HCT116 (cell line): ENCODE measurements at places on chromosomes 13 and 19.

GRCh38 chr19:49333418-49333805, 1.8 kb upstream of the CD37 start:
- DNase-seq: no peak

GRCh38 chr13:98445340-98446233, 131.3 kb downstream of the STK24 start:
- peak; percentile 41 for DNase-seq

- DNase-seq: no peak
Measured at GRCh38 chr19:18657590-18658365, 20.9 kb downstream of the KLHL26 start.

DNA sequence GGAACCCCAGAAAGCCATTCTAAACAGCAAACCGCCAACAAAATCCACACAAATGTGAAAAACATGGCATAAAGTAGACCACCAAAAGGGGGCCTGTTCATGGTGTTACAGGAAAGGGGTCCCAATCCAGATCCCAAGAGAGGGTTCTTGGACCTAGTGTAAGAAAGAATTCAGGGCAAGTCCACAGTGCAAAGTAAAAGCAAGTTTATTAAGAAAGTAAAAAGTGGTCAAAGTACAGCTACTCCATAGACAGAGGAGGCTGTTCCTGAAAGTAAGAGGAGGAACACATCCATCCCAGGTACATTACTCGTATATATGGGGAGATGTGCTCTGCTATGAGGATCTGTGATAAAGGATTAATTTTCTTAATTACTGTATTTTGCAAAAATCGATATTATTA, 67.8 kb upstream of the SLC15A1 start:
- DNase-seq: no peak

DNA sequence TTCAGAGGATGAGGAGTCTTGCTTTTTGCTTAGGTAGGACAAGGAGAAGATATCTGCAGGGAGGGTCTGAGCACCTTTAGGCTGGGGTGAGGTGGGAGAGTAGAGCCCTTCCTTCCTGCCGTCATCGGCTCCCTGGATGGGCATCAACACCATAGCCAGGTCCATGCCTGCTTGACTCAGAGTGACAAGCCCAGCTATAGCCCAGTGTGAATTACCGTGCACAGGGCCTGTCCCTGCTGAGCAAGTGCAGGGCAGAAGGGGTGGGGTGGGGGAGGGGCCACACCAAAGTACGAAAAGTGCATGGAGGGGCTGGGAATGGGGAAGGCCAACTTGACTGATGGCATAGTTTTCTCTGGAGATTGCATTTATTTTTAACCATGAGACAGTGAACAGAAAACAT, 30.3 kb upstream of the RNF113B start:
- DNase-seq: no peak

DNA sequence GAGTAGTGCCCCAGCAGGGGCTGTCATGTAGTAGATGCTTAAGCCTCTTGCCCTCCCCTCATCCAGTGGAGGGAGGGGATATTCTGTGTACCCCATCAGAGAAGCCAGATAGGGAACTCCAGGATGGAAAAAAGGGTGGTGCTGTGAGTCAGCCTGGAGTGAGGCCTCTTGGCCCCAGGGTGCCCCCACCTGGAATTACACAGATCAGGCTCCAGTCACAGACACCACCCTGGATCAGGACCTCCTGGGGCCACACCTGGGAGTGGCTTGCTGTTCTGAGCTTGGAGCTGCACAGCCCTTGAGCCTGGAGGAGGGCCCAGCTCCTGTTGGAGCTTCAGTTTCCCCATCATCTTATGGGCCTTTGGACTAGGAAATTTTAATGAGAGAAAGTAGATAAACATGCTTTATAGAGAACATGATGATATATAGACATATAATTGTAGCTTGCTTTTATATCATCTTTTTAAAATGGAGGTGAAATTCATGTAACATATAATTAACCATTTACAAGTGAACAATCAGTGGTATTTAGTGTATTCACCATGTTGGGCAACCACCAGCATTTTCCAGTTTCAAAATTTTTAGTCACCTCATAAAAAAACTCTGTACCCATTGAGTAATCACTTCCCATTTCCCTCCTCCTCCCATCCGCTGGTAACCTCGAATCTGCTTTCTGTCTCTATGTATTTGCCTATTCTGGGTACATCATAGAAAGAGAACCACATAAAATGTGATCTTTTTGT, 24.6 kb downstream of the CYP4F22 start:
- peak; percentile 49 for DNase-seq

GRCh38 chr19:12888006-12888603, 1.1 kb upstream of the KLF1 start:
- no peak for DNase-seq

DNA sequence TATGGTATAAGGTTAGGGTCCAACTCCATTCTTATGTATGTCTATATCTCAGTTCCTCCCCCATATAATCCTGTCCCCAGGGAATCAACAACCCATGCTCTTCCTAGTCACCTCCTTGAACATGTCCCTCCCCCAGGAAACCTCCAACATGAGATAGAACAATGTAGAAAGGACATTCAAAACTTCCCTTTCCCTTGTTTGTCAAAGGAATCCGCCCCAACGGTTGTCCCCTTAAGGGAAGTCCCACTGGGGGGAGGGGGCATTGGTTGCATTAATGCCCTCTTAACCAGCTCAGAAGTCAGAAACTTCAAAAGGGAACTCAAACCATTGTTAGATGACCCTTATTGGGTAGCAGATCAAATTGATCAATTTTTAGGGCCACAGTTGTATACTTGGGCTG, 6.8 kb upstream of the ZNF561 start:
- no peak for DNase-seq

DNA sequence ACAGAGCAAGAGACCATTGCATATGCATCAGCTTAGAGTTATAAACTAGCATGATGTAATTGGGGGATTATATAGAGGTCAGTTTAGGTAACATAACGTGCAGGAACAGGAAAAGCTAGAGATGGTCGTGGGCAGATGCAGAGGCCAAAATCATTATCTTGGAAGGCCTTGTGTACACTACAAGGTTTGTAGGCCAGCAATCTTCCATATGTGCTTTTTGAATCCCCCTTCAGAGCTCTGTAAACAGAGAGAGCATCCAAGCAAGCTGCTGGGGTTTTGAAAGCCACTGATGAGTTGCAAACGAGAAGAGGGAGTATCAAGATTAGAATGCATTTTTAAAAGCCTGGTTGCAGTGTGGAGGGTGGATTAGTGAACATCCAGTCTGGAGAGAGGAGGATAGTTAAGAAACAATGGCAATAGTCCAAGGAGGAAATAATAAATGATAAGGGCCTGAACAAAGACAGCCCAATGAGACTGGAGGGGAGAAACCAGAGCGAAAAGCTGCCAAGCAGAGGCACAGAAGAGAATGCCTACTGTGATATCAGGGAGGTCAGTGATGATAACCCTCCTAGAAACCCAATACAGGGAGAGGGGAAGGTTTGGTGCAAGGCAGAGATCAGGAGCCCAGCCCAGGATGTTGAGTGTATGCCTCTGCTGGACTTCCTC, 109.6 kb downstream of the ZAR1L start:
- no peak for DNase-seq

- DNase-seq: no peak
Measured at GRCh38 chr19:31378404-31378803, 29.2 kb upstream of the TSHZ3 start.

- DNase-seq: no peak
Measured at GRCh38 chr19:18833849-18834643, 2.3 kb downstream of the UPF1 start.

- peak; percentile 45 for DNase-seq
Measured at GRCh38 chr19:36182612-36183244, 30.5 kb upstream of the COX7A1 start.

DNA sequence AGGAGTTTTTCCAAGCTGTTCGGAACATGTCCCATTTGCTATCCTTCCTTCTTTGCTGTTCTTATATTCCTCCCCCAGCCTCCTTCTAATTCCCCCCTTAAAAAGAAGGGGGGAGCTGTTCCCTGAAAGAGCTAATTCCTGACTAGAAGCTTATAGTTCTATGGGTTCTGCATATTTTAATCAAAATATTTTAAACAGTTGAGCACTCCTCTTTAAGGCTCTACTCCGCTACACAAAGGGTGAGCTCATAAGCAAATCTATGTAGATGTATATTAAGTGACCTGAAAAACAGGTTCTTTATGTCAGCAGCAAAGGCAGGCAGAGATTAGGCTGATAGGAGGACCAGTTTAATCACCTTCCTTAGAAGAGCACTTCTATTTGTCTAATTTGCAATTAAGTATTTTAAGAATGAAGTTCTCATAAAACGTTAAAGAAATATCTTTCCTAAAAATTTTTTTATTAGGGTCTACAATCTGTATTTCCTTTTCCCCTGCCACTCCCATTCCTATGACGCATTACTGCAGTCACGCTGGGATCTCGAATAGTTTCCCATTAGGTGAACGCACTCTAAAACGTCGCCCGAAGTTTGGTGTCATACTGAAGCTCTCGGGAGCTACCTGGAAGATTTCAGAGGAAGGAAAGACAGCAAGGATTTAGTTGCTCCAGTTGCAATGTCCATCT, 5.2 kb downstream of the EFNB2 start:
- no peak for DNase-seq

- DNase-seq: no peak
Measured at GRCh38 chr13:99312493-99312883, 5.3 kb upstream of the GPR183 start.

GRCh38 chr19:19642506-19643157, 825 bp downstream of the GMIP start:
- DNase-seq: no peak

DNA sequence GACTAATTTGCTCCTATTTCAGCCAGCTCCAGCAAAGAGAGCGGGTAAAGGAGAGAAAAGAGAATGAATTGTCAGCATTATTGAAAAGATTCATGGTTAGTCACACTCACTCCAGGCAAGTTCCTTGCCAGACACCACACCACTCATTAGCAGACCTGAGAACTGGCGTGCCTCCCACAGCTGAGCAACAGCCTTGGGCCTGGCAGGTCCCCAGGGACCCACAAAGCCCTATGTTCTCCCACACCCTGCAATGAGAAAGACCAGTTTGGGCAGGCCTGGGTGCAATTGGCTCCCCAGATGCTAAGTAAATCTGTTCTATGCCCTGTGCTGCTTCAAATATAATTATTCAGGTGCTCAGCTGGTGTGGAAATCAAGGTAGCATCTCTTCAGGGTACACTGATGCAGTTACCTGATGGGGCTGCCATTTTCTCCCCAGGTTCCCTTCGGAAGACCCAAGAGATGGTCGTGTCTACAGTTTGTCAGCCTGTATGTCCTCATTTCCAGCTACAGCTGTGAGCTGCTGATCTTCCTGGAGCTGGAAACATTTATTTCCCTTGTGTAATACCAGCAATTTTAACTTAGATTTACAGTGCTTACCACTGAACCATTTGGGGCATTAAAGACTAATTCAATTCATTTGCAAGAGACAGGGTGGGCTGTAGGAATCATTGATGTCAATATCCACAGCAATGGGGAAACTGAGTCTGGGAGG, 405.0 kb downstream of the COG6 start:
- DNase-seq: no peak

- DNase-seq: no peak
Measured at GRCh38 chr13:39862900-39863299, 207.4 kb downstream of the COG6 start.

DNA sequence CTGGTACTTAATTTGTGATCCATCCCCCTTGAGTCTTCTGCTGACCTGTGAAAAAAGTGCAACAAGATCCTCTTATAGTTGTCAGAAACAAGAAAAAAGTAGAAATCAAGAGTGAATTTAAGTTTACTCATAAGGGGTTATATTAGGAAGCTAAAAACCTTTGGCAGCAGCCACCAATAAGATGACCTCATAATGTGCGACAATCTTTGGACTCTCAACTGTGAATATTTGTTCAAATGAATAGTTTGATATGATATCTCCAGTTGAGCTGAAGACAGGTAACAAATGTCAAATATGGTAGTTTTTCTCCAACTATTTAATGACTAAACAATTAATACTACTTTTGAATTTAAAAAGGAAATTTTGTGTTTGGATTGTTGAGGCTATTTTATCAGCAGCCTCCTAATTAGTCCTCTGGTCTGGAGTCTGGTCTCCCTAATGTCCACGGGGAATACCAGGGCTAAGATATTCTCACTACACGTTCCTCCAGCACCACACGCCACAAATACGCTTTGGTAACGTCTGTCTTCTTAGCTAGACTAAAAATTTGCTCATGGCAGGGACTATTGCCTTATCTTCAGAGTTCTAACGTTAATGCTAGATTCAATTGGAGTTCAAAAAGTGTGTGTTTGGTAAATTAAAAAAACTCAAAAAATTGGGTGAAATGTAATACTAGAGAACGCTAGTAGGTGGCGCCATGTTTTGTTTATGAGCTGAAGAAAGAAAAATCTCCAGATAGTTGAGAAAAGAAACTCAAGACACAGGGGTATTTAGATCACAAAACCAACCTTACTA, 51.0 kb upstream of the PDX1 start:
- peak; percentile 7 for DNase-seq

- no peak for DNase-seq
Measured at GRCh38 chr19:5436106-5436947, 18.9 kb upstream of the ZNRF4 start.

- DNase-seq: no peak
Measured at GRCh38 chr19:48493718-48494401, 17.8 kb downstream of the LMTK3 start.

DNA sequence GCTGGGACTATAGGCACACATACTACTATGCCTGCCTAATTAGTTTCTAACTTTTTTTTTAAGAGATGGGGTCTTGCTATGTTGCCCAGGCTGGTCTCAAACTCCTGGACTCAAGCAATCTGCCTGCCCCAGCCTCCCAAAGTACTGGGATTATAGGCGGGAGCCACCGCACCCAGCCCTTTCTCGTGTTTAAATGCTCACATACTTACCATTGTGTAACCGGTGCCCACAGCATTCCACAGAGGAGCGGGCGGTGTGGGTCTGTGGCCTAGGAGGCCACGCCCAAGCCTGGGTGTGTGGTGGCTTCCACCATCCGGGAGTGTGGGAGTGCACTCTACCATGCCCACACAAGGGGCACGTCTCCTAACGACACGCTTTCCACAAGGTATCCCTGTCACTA, 7.7 kb downstream of the LMNB2 start:
- no peak for DNase-seq

DNA sequence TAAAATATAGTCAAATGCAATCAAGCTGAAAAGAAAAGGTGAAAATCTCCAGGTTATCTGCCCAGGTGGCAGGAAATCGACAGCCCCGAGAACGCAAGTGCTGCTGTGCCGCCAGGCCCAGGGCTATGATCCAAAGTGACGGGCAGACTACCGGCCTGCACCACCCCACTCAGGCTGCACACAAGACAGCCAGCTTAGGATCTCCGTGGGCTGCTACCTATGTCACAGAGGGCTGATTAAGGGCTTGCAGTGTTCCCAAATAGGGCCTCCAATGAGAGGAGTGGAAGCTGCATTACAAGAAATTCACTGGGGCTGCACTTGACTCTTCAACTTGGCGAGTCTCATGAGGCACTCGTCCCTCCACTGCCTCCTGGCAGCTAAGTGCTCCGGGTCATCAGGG, 121.8 kb downstream of the CRYL1 start:
- DNase-seq: no peak

GRCh38 chr19:10334588-10335351, 1.4 kb upstream of the RAVER1 start:
- peak; percentile 93 for DNase-seq

- peak; percentile 0 for DNase-seq
Measured at GRCh38 chr13:37068962-37069361, 9.5 kb upstream of the SUPT20H start.
